ENCODE measurements at places on chromosomes 1 and 21.

DNA sequence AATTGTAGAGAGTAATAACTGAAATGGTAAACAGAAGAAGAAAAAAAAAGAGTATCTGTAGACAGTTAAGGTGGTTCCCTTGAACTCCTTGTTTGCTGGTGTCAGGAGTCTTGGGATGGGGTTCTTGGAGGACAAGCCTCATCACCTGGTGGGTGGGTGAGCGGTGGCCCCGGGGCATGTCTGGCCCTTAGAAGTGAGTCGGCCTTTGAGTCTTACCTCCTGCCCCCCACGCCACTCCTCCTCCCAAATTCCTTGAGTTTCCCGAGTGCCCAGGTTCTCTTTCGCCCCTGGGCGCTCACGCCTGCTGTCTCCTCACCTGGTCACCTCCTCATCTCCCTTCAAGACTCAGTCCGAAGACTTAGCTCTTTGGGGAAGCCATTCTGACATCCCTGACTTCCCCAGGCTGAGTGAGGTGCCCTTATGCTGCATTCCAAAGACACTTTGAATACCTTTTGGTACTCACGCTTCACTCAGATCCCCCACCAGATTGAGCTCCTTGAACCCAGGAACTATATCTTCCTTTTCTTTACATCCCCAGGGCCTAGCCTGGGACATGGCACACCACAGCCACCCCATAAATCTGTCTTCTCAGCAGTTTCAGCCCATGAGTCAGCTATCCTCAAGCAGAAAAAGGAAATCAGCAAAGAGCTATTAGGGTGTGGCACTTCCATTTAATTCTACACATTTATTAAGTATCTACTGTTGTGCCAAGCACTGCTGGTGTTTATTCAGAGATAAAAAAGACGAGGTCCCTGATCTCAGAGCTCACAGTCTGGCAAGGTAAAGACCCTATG is 13.5 kb upstream of the IKBKE start:
- peaks cover 35% of the 10 kb centered on the region for H3K4me1 ChIP-seq
- no peak overlapping the region for H3K27ac ChIP-seq
- H3K27me3 ChIP-seq, result no peaks in the 10 kb centered on the region
- peaks cover 19% of the 10 kb centered on the region for H3K36me3 ChIP-seq
- DNase-seq, result peak; percentile 55
- no peak overlapping the region for H3K4me3 ChIP-seq

DNA sequence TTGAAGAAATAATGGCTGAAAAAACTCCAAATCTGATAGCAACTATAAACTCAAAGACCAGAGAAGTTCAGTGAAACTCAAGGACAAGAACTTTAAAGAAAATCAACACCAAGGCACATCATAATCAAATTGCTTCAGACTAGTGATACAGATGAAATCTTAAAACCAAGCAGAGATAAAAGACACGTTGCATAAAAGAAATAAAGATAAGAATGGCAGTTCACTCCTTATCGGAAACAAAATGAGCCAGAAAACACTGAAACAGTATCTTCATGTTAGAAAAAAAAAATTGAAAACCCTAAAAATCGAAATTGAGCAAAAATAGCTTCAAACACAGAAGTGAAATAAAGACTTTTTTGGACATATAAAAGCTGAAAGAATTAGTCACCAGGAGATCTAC is 4.6 kb upstream of the RAB4A start:
- H3K4me1 ChIP-seq, result no peaks in the 10 kb centered on the region
- no peak overlapping the region for H3K27ac ChIP-seq
- no peak overlapping the region for H3K4me3 ChIP-seq

- no peak overlapping the region for H3K4me3 ChIP-seq
- no peaks in the 10 kb centered on the region for H3K27me3 ChIP-seq
- no peaks in the 10 kb centered on the region for H3K4me1 ChIP-seq
- DNase-seq, result no peak
These were observed 117.1 kb downstream of the TBX19 start for GRCh38 chr1:168397806-168398205.

DNA sequence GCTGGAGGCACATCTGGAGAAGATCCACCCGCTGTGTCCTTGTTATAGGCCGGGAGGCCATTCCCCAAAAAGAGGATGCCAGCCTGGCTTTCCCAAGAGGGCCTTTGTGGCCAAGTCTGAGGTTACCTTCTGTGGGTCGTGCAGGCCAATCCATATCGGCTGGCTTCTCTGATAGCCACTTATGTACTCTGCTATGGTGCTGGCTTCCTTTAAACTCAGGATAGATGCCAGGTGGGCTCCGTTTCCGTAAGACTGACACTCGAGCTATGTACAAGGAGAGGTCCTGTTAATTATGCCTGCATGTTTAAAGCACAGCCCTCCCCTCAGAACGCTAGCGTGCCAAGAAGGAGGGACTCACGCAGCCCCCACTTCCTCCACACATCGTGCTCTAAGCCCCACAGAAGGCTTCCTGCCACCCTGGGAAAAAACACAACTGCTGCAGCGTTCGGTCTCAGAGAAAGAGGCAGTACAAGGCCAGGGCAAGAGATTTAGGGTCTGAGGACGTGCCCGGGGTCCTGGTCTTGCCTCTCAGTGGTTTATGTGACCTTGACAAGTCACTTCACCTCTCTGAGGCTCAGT is 11.6 kb downstream of the REG4 start:
- H3K4me1 ChIP-seq, result no peaks in the 10 kb centered on the region
- H3K27me3 ChIP-seq, result peaks cover 12% of the 10 kb centered on the region
- DNase-seq, result no peak
- H3K4me3 ChIP-seq, result no peak overlapping the region
- no peak overlapping the region for H3K27ac ChIP-seq
- no peaks in the 10 kb centered on the region for H3K36me3 ChIP-seq

DNA sequence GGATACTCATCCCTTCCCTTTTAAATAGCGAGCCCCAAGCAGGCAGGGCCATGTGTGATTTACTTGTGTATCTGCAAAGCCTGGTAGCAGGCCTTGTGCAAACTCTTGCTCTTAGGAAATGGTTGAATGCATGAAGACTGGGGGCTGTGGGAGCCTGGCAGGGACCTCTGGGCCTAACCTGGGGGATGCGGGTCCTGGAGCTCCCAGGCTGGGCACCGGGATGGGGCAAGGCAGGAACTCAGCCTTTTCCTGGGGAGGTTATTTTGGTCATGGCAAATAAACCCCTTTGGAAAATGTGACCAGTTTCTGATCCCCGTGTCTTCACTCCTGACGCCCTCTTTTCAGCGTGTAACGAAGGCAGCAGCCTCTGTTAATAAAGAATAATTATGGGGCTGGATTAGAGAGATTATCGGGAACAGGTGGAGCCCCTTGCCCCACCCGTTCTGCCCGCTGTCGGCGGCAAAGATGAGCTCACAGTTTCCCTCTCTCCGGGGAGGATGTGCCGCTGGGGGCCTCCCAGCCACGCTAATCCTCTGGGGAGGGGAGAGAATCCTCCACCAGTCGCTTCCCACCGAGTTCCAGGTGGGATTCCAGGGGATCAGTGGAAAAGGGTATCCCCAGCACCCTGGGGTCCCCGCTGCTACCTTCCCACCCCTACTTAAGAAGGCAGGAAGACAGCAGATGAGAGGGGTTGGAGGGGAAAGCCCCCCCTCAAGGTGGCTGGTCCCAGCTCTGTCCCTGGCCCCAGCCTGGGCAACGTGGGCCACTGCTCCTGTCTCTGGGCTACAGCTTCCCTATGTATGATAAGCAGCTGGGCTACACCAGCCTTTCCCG is 69.7 kb upstream of the WNT4 start:
- H3K27ac ChIP-seq, result no peak overlapping the region
- no peak overlapping the region for H3K4me3 ChIP-seq
- H3K36me3 ChIP-seq, result no peaks in the 10 kb centered on the region
- H3K4me1 ChIP-seq, result no peaks in the 10 kb centered on the region
- H3K27me3 ChIP-seq, result peaks cover 79% of the 10 kb centered on the region

GRCh38 chr1:54835131-54835898 is 34.2 kb upstream of the TTC22 start:
- no peaks in the 10 kb centered on the region for H3K4me1 ChIP-seq
- H3K27me3 ChIP-seq, result peaks cover 15% of the 10 kb centered on the region
- no peak overlapping the region for H3K27ac ChIP-seq
- DNase-seq, result no peak
- no peaks in the 10 kb centered on the region for H3K36me3 ChIP-seq

DNA sequence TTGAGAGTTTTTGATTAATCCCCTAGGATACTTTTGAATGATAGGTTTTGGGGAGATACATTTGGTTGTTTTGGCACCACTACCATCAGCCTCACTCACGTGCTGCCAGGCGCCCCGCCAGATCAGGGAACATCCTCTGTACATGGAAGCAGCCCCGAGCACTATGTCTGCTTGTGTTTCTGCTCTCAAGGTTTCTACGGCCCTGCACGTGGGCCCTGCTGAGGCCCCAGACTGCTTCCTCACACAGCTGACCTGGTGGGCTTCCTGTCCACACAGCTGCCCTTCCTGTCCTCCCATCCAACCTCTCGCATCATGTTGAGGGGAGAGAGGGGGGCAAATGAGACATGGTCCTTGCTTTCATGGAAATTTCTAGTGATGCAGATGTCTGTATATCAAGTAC is 20.0 kb downstream of the ADARB1 start:
- peak overlapping the region; percentile 31 for H3K27ac ChIP-seq
- H3K27me3 ChIP-seq, result no peaks in the 10 kb centered on the region
- H3K36me3 ChIP-seq, result no peaks in the 10 kb centered on the region
- peaks cover 63% of the 10 kb centered on the region for H3K4me1 ChIP-seq
- DNase-seq, result peak; percentile 73
- H3K4me3 ChIP-seq, result no peak overlapping the region

Data from endothelial cell of umbilical vein (primary cell).